ENCODE measurements at places on chromosomes 3 and 15.
A peak's percentile ranks its signal among the peaks of the same experiment; 100 is the strongest.

GRCh38 chr3:80018375-80018774 is 250.6 kb upstream of the ROBO1 start:
- DNase-seq, result no peak

DNA sequence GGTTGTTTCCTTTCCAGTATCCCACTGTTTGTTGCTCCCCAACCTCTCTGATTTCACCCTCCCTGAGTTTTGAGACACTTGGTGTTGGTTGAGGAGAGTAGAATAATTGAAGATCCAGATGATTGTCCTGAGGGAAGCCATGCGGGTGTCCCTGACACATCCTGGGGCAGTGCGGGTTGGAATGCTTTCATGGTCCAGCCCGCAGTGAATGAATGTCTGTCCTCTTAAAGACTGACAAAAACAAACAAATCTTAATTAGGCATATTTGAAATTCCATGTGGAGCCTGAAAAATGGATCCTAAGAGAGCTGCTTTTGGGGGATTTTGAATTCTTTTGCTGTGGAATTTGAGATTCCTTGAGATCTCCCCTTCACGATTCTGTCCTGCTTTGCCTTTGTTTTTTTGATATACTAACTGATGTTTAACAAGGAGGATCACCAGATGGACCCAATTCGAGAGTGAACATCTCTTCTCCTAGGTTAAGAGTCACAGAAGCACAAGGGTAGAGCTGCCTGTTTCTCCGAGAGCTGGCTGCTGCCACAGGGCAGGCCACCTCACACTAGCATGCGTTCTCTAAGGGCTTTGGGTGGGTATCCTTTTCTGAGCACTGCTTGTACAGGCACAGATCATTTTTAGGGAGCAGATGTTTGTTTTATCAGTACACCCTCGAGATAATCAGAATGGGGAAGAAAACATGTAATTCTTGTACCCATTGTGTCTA is 47.4 kb downstream of the GPR171 start:
- DNase-seq, result no peak

- no peak for DNase-seq
Observed at GRCh38 chr3:182621435-182622240, 171.7 kb upstream of the ATP11B start.

DNA sequence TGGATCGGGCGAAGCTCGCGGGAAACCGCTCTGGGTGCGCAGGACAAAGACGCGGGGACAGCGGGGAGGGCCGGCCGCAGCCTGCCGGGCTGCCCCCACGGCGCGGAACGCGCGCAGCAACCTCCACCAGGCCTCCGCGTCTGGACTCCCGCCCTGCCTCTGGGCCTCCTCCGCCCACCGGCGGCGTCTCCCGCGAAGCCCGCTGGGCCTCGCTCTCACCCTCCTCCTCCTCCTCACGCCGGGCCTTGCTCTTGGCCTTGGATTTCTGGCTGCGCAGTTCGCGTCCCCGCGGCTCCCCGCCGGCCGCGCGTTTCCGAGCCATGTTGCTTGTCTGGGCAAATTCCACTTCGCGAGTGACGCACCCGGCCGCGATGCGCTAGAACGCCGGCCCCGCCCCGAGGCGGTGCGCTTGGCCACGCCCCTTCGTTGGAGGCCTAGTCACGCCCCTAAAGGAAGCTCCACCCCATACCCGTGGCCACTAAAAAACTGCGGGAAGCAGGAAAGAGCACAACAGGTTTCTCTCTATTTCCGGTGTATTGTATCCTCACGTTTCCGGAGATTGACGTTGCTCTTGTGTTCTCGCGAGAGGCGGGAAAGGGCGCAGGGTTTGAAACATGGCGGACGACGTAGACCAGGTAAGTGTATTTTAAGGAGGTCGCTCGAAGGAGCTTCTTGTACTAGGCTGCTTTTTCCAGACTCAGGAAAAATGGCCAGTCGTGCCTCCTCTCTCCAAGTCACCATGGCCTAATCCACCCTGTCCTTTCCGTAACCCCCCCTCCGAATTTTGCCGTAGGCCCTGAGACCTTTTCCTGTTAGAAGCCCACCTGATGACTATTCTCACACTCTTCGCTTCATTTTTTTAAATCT is at the start of the genes LSM3 and XPC:
Gene LSM3 (plus strand): TSS at position 571 of the 867 bp plus-strand sequence. CDS start 44 bp downstream, at position 615.
Gene XPC (minus strand): TSS at position 355 of the 867 bp plus-strand sequence. CDS start 33 bp downstream, at position 322.
- peak; percentile 96 for DNase-seq

DNA sequence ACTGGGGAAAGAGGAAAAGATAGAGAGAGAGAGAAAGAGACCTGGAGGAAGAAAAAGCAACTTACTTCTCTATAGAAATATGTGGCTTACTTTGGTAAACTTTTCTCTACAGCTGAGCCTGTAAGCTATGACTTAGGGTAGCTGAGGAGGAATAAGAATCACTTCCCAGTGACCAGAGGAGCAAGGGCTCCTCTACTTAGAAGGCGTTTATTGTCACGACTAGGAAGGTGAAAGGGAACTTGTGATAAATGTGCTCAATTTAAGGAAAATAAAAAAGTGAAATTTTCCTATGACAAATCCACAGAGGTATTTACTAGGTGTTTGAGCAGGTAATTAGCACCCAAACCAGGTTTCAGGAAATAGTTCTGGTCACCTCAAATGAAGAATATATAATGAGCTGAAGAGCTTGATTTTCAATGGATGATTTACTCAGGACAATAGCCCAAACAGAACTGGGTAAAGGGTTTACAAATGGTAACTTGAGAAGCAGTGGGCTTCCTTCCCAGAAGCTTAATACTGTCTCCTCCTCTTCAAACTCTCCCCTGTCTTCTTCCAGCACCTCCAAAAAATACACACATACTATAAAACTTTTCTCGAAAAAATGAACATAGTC is 46.1 kb downstream of the SOX2 start:
- no peak for DNase-seq

- DNase-seq, result no peak
Observed at GRCh38 chr15:45133561-45133920, 3.7 kb downstream of the DUOX1 start.

- no peak for DNase-seq
Observed at GRCh38 chr3:44678480-44679116, 30.1 kb downstream of the ZNF35 start.

DNA sequence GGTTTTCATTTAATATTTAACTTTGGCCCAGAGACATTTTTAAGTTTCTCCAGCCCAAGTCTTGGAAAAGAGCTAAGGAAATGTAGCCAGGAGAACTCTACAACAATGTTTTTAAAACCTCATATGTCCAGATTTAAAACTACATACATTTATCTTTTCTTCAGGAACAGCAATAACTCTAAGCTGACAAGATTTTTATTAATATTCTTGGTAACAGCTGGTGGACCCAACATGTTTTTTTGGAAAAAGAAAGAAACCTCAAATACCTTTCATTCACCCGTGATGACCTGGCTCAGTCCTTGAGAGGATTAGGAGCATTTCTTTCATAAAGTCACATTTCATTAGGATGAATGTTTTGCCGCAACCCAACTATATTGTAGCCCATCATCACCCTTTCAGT is 50.4 kb upstream of the CMSS1 start:
- DNase-seq, result no peak

DNA sequence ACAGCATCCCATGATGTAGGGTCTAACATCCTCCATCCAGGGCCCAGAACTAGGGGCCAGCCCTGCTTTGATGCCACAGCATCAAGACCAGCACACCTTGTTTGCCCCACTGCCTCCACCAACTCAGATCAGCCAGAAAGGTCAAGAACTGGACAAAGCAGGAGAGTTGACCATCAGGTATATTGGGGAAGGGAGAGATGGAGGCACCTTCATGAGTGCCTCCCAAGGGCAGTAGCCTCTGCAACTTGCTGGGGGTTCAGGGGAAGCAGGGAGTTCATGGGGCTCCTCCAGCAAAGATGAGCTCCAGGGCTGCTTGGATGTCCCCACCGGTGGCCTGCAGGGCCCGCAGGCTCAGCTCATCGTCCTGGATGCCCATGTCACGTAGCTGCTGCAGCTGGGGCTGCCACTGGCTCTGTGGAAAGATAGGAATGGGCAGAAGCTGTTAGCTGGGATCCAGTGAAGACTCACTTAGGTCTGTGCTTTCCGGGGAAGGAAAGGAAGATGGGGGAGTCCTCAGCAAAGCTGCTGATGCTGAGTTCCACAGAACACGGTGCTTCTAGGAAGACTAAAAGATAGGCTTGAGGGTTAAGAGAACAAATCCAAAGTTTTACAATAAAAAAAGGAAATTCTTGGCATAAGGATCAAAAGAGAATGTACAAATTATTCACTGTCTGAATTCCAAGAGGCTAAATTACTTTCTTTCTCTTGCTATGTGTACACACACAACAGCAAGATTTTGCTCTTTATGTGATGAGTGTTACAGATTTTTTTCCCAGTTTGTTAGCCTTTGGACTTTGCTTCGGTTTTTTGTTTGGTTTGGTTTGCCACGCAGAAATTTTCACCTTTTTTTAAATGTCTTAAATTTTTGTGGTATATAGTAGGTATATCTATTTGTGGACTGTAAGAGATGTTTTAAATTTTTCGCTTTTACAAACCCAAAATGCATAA is 12.3 kb upstream of the SEMA7A start:
- no peak for DNase-seq
